ENCODE measurements at places on chromosomes 13 and 19.

DNA sequence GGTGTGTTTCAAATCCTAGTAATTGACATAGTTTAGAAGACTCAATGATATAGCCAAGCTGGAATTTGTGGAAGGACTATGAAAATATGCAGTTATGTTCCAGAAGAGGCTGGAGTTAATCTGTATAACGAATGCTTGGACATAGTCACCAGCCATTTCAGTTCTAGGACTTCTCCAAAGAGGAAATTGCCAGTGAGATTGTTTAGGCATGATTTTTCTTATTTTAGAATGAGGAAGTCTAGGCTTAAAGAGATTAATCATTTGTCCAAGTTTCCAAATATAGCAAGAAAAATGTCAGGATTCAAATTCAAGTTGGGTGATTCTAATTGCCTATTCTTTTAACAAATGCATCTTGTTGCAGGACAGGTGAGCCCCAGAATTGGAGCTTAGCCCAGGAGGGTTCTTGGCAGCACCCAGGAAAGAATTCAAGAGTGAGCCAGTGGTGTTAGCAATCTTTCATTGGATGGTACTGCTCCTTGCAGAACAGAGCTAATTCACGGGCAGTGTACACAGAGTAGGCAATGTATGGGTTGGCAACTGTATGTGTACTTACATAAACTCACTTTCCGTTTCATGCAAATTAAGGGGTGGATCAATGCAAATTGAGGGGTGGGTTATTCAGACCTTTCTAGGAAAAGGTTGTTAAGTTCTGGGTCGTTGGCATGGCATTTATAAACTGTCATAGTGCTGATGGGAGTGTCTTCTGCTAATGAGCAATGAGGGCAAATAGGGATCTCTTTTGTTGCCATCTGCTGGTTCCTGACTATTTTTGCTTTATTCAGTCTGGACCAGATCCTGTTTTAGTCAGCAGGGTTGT, 763.1 kb upstream of the SLITRK1 start:
- no peak for DNase-seq

DNA sequence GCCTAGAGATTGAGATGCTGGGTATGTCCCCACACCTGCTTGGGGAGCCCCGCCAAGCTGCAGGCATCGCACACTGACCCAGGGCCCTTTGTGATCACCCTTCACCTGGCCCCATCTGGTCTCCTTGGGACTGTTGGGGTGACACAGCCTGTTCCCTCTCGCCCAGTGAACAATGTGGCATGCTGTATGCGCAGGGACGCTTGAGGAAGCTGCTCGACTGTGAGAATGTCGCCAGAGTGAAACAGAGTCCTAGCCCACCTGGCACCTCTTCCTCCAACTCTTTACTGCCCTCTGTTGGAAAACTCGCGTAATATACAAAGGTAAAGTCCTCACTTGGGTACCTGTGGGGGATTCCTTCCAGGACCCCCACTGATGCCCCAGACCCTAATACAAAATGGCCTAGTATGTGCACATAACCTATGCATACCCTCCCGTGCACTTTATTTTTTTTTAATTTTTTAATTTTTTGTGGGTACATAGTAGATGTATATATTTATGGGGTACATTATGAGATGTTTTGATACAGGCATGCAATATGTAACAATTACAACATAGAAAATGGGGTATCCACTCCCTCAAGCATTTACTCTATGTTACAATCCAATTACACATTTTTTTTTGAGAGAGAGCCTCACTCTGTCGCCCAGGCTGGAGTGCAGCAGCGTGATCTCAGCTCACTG, 9.0 kb downstream of the BLOC1S3 start:
- peak; percentile 37 for DNase-seq

DNA sequence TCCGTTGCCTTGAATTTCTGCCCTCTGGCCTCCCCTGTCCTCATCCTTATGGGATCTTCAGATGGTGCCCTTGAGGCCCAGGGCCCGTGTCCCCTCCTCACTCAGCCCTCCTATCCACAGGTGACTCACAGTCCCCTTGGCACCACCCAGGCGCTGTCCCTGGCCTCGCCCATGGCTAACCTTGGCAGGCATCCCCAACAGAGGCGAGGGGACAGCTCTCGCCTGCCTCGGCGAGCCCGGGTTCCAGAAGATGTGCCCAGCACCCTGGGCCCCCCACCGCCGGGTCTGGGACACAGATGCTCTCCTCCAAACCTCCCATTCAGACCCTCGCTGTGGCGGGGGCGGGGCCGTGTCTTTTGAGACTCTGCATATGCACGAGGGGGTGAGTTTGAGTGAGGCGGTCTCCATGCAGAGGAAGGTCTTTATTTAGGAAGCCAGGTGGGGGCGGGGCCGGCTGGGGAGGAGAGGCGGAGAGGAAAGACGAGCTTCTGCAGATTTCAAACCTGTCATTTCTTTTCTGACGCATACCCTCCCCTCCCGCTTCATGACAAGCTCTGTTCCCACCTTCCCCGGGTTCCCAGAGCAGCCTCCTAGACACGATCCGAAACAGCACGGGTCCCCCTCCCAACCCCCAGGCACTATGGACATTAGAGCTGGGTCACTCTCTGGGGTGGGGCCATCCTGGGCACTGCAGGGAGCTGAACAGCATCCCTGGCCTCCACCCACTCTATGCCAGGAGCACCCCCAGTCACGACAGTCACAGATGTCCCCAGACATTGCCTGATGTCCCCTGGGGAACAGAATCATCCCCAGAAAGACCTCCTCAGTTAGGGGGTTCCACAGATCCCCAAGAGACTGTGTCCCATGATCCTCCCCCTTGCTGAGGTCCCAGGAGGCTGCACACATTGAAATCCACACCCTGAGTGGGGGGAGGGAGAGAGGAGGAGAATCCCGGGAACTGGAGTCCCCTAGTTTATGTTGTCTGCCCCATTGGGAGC, 48.5 kb downstream of the GNG7 start:
- DNase-seq: no peak

GRCh38 chr19:32471811-32472210, 66.2 kb downstream of the DPY19L3 start:
- DNase-seq: no peak

- DNase-seq: no peak
Measured at GRCh38 chr13:22173610-22174009, 502.7 kb downstream of the FGF9 start.

- DNase-seq: no peak
Measured at GRCh38 chr19:40598918-40599307, 2.3 kb upstream of the LTBP4 start.

DNA sequence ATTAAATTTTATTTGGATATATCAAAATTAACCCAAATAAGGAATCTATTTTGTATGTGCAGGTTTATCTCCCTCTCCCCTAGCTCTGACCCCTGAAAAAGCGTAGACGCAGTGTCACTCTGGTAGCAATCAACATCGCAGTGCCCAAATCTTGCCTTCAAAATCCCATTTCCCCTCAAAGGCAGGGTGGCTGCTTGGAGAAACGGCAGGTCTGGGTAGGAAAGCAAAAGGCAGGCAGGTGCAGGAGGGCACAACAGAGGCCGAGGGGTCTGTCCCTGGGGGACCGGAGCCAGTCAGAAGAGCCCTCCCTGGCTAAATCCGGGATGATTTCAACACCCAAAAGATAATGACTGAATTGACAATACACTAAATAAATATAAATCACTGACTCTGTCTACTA, 41.9 kb downstream of the NAXD start:
- DNase-seq: no peak

DNA sequence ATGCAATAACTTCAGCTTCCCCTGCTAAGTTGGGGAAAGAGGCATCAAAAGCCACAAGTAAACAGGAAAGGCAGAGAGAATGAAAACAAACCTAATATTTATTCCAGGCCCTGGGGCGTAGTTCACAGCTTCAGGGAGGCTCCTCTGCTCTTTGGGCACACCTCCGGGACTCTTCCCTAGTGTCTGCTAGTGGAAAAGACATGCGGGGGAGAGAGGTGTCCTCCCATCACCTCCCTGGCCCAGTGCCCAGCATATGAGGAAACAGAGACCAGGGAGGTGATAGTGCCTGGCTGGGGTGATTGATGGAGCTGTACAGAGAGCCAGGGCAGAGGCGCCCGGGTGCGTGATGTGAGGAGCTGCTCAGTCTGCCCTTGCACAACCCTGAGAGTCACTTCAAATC, 71.0 kb downstream of the RASL11A start:
- DNase-seq: no peak

DNA sequence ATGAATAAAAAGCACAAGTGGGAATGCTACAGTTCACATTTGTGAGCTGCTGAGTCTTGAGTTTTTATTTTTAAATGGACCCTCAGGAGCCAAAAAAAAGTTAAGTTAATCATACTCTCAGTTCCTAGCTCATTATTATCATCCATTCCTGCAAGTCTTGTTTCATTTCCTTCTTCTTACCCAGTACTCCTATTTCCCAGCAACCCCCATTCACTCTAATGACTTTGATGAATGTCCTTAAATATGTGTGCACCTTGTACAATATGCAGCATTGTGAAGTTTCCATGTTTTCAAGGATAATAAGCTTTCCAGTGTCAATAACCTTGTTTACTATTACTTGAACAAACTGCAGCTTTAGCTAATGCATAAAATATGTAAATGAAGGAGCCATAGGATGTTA, 366.2 kb downstream of the DCT start:
- DNase-seq: no peak

- no peak for DNase-seq
Measured at GRCh38 chr13:99307247-99307646, at the start of gene GPR183. Gene GPR183, minus strand, starts transcription at chr13:99307399. Its CDS starts 11,254 bp downstream, at chr13:99296145.

- DNase-seq: no peak
Measured at GRCh38 chr13:97125810-97126738, 96.1 kb upstream of the MBNL2 start.

DNA sequence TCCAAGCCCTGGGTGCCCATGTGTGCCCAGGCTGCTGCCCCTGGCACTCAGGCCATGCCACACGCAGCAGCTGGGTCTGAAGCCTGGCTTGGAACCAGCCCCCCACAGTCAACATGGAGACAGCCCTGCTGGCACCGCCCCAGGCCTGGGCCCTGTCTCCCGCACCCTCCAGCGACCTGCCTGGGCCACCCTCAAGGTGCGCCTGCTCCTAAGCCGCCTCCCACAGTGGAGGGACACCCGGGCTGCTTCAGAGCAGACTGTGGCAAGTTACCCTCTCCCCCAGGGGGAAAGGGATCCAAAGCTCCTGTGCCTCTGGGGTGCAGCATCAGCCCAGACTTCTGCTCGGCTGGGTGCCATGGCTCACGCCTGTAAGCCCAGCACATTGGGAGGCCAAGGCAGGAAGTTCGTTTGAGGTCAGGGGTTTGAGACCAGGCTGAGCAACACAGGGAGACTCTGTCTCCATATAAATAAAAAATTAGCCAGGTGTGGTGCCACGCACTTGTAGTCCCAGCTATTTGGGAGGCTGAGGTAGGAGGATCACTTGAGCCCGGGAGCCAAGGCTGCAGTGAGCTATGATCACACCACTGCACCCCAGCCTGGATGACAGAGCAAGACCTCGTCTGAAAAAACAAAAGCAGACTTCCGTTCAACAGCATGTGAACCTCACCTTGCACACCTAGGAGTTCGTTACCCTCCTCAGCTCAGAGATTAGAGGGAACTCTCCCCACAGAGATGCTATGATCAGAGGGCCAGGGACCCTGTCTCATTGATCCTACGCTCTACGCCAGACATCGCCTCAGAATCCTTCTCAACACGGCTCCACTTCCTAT, 15.6 kb downstream of the ELL start:
- no peak for DNase-seq

DNA sequence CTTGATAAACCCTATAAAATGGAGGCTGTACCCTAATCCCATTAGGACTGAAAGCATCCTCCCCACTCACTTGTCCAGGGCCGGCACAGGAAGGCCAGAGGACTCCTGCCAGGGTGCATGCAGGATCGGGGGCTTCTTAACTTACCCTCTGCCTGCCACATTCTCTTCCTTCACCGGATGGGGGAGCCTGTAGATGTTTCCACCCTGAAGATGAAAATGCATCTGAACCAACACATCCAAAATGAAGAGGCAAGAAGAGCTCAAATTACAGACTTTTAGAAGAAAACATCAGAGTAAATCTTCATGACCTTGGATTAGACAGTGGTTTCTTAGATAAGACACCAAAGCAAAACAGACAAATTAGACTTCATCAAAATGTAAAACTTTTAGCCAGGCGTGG, 25.9 kb upstream of the NAPA start:
- DNase-seq: no peak

GRCh38 chr19:19260417-19261214, 12.5 kb downstream of the TM6SF2 start:
- DNase-seq: peak; percentile 18

DNA sequence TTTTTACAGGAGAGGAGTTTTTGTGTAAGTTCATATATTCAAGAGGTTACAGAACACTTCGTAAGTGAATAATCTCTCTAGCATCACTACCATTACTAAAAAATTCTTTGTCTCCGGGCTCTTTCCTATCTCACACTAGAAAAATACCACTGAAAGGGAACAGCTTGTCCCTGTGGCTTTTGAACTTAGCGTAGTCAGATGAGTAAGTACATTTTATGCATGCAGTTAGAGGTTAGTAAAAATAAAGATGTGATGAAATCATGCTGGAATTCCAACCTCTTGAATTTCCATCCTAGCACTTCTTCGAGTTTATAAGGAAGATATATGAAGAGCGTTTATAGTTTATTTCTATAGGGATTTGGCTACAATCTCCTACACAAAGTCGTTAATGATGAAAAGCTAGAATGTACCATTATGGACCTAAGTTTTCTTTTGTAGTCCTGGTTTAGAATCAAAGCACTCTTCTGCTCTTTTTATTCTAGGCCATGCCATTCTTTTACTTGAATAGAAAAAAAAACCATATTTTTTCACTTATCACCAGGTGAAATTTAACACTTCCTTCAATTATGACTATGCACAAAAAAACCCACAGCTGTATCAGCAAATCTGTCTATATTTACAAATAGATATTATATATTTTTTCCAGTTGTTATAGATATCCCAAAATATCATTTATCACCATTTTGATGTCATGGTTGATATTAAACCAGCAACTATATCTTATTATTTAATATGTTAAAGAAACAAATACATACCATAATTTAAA, 139.9 kb upstream of the PCDH9 start:
- no peak for DNase-seq

DNA sequence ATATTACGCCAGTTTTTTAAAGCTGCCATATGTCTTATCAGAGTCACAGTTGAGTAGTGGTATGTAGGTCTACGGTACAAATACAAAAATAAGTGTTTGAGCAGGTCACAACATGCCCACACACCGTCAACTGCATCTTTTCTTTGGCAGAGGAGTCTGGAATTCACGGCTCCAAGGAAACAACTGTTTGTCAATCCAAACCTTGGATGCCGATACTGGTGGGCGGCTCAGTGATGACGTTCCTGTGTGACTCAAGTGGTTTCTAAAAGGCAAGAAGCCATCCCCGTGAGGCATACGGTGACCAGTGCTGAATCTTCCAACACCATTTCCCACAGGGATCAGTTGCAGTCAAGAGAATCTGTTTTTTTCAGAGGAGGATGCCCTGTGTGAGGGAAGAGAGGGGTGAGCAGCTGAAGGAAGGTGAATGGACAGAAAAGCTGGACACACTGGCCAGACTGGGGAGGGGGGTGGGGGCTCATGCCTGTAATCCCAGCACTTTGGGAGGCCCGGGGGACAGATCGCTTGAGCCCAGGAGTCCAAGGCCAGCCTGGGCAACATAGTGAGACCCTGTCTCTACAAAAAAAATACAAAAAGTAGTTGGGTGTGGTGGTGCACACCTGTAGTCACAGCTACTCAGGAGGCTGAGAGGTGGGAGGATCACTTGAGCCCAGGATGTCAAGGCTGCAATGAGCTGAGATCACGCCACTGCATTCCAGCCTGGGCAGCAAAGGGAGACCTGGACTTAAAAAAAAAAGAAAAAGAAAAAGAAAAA, 22.8 kb upstream of the CEBPG start:
- no peak for DNase-seq
